ENCODE measurements at places on chromosomes 7 and 10.

DNA sequence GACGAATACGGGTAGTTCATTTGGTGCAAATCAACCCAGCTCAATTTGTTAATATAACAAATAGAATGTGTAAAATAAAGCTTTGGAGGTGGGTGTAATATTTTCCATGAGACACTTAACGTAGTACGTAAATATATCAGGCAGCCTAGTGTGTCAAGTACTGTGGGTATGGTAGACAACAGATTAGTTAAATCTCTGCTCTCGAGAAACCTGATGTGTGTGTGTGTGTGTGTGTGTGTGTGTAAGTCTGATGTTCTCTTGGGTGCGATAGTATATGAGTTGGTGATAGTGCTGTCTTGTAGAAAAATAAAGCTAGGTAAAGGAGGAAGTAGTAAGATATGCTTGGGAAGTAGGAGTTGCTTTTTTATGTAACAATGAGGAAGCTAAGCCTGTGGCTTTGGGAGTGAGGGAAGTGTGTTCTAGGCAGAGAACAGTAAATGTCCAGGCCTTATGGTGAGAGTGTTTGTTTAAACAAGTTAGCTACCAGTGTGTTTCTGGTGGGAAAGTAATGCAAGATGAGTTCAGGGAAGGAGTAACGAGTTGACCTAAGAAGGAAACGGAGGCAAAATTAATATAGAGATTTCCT lies 26.1 kb downstream of the WAC start:
- no peak for DNase-seq

GRCh38 chr10:123442901-123443300 lies 223.3 kb upstream of the GPR26 start:
- no peak for DNase-seq

GRCh38 chr10:21314906-21315644 lies 210.4 kb downstream of the SKIDA1 start:
- DNase-seq: no peak

DNA sequence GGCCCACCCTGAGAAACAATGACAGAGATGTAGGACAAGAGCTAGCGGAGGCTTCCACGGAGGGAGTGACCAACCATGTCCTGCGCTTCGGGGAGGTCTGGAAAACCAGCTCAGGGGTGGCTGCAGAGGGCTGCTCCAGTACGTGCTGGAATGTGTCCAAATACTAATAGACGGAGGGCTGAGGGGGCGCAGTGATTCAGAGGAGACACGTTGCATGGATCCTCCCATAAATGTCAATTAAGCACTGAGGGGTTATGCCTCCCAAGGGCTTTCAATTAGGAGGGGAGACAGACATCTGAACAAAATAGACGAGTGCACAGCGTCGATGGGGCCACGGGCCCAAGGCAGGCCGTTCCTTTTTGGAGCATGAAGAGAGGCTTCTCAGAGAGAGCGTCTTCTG lies 51.0 kb upstream of the NPS start:
- DNase-seq: no peak

DNA sequence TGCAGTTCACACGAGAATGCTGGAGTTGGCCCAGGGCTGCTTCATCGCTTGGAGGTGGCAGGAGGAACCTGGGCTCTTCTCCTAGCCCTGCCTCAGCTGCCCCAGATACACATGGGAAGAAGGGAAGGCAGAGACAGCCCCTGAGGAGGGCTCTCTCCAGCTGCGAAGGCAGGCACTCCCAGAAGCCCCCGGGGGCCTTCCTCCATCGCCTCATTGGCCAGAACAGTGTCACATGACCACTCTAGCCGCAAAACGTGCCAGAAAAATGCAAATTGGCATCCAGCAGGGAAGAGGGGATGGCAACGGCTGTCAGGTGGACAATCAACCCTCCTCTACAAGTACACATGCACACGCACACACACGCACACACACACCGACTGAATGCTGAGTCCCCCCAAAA lies 217.8 kb upstream of the FRMD4A start:
- no peak for DNase-seq

DNA sequence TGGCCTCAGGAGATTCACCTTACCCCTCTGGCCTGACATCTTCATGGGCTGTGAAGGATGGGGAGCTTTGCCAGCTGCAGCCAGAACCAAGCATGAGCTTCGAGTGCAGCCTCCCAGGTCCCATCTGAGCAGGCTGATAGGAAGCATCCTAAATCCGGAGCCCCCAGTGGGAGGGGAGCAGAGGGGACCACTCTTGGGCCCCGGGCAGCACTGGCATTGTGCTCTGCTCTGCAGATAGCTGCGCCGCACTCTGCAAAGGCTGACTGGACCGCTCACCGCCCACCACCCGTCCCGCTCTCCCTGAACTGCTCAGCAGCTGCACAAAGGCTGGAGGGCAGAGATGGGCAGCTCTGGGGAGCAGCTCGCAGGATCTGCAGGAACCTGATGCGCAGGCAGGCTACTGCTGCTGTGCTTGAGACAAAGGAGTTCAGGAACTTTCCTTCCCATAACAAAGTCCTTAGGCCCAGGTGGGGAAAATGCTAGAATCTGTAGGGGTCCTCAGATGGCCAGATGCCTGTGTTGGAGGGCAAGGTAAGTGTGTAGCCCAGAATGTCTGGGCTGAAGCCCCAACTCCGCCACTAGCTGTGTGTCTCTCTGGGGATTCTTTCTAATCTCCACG lies 51.8 kb downstream of the ARHGAP22 start:
- DNase-seq: no peak

DNA sequence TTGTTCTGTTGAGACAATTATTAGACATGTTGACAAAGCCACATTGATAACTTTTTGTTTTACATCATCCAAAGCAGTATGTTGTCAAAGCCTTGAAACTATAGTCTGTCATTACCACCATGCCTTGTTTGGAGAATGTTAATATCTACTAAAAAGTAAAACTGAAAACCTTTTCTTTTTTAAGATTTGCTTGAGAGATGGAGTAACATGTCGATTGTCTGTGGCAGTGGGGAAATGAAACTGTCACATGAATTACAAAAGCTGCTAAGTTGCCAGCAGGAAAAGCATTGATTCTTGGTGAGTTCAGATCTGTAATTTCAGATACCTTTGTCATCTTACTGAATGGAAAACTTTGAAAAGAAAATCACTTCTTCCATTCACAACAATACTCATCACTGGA lies 69.1 kb downstream of the TFPI2 start:
- DNase-seq: no peak

GRCh38 chr10:129307141-129307540 lies 159.9 kb upstream of the MGMT start:
- no peak for DNase-seq

GRCh38 chr10:95289003-95289920 lies 1.5 kb downstream of the PDLIM1 start:
- DNase-seq: no peak

DNA sequence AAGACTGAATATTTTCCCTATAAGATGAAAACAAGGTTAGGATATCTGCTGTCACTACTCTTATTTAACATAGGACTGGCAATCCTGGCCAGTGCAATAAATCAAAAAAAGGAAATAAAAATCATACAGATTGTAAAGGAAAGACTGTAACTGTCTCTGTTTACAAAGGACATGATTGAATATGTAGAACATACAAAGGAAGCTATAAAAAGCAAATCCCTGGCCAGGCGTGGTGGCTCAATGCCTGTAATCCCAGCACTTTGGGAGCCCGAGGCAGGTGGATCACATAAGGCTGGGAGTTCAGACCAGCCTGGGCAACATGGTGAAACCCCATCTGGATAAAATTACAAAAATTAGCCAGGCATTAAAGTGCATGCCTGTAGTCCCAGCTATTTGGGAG lies 15.8 kb downstream of the ZNF485 start:
- no peak for DNase-seq

DNA sequence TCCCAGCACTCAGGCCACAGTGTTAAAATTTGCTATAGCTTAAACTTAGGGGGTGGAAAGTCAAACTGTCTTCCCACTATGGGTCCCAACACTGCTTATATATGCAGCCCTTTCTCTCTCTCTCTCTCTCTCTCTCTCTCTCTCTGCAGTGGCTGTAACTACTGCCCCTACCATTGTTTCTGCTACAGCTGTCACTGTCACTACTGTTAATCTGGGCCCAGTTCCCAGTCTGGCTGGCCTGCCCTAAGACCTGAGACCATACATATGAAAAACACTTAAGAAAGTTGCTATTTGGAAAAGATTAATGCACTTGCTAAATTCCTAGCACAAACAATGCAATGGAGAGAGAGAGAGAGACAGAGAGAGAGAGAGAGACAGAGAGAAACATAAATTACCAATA lies 78.6 kb downstream of the THSD7A start:
- DNase-seq: no peak

- no peak for DNase-seq
These were observed 5.6 kb downstream of the PDSS1 start for GRCh38 chr10:26703096-26703495.

DNA sequence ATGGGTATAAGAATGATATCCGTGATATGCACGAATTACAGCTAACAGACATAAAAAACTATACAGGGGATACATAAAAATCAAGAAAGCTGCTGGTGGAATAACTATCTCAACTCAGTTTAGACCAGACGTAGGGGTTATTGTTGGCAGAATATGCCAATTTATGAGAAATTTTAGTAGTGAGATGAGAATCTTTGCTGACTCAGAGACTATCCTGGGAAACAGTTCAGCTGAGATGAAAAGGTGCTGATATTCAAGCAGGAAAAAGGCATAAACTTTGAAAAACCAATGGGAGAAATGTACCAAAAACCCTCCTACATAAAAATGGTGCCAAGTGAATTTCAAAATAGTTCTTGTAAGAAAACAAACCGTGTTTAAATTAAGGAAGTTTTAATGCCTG lies 3.3 kb downstream of the MRPS33 start:
- no peak for DNase-seq

- DNase-seq: no peak
These were observed at the start of gene PPP1R9A for GRCh38 chr7:94907026-94907810. Gene PPP1R9A, plus strand, starts transcription at chr7:94907594. Its CDS starts 2,520 bp downstream, at chr7:94910114.

Measured in KG1 (cell line).